ENCODE measurements at places on chromosomes 1 and 21. TPM values are rescaled to one million over a fixed set of nuclear protein-coding genes. Genes with fewer than 3 reads are reported as not detected.

PIK3R3 gene
- total RNA-seq, result 13.4 TPM

C1orf141 gene
- not detected for total RNA-seq

RHOU gene
- total RNA-seq, result 0.58 TPM

SEC16B gene
- 12.5 TPM for total RNA-seq

RGS8 gene
- not detected for total RNA-seq

CR1L gene
- not detected for total RNA-seq

C2CD4D gene
- not detected for total RNA-seq

PTPN7 gene
- total RNA-seq, result not detected

HPDL gene
- 0.23 TPM for total RNA-seq

RRP15 gene
- 8.2 TPM for total RNA-seq

SLC6A17 gene
- total RNA-seq, result 0.23 TPM

DNA sequence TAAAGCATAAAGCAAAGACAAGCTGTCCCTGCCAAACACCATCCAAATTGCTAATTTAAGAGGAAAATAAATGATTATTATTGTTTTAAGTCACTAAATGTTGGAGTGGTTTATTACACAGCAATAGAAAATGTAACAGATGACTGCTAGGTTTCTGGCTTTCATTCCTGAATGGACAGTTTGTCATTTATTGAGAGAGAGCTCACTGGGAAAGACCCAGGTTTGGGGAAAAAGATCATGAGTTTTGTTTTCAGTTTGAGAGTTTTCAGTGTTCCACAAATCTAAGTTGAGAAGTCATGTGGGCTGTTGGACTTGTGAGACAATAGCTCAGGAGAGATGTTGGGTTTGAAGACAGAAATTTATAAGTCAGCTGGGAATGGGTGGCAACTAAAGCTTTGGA, 5.4 kb downstream of the GPA33 start:
- no peak for DNase-seq

DNA sequence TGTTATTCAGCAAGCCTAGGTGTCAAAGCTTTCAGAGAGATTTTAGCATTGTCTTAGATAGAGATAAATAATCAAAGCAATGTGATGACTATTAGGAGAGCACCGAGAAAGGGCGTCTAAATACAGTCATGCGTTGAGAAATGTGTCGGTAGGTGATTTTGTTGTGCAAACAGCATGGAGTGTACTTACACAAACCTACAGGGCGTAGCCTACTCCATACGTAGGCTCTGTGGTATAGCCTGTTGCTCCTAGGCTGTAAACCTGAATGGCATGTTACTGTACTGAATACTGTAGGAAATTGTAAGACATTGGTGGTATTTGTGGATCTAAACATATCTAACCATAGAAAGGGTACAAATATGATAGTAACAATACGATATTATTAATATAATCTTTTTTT, 31.8 kb downstream of the KIF1B start:
- no peak for DNase-seq

- no peak for DNase-seq
These were observed 73.5 kb downstream of the CNST start for GRCh38 chr1:246639732-246640131.

DNA sequence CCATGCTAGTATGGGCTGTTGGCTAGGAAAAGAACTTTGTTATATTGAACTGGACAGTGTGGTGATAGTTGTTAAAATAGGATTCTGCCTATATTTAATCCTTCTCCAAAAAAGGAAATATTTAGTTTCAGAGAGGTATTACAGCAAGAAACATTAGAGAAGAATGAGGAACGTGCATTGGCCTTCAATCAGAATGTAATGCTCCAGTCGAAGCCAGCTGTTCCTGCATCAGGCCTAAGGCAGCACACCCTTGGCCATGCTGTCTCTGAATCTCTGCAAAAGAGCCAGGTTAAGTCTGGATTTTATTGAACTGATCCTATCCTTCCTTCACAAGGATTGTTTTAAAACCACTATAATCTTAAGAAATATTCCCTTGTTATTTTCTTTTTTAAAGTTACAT, 35.3 kb upstream of the RALGPS2 start:
- peak; percentile 41 for DNase-seq

DNA sequence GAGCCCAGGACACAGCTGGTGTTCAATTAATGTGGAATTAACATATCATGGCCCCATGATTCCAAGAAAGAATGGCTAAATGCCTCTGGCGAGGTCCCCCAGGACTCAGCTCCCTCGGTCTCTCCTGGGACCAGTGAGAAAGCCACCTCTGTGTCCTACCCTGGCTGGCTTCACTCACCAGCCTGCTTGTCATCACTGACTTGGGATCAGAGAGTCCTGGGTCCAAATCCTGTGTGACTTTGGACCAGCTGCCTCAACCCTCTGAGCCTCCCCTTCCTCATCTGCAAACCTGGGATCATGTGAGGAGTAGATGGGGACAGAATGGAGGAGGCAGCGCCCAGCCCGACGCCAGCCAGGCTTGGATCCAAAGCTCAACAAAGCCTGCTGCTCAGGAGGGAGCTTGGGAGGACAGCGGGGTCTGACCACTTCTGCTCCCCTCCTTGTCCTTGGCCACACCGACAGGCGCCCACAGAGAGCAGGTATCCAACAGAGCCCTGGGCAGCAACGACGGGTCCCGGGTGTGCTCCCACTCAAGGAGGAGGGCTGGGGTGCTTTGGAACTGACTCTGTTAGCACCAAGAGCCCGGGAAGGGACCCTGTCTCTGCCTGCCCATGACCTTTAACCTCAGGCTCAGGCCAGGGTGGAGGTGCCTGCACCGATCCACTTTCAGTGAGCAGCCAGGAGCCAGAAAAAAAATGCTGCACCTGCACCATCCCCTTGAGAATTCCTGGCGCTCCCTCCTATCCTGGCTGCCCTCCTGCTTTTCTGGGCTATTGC, 3.2 kb downstream of the SH2D5 start:
- DNase-seq, result no peak

DNA sequence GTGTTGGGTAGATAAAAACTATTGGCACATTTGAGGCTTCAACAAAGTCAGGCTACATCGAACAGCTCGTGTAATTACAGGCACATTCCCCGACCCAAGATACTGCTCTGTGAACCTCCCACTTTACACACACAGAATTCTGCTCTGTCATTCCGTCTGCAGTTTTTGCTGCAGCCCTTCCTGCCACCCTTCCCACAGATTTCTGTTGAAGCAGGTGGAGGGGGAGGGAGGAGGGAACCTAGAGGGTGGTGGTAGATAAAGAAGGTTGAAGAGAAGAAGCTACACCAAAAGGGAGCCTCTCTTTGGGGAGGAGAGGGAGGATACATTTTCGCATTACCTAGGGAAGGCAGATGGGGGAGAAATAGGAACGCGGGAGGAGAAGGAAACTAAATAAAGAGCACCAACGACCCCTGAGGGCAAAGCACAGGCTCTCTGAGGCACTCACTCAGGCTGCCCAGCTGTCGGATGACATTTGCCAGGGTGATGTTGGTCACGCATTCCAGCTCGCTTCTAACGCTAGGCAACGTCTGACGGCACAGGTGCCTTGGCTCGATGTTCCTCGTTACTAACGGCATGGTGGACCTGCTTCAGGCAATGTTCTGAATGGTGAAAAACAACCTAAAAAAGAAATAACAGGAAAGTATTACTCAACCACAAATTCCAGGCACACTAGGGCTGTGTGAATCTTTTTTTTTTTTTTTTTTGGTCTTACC, 36.0 kb downstream of the GPR3 start:
- DNase-seq, result peak; percentile 57

DNA sequence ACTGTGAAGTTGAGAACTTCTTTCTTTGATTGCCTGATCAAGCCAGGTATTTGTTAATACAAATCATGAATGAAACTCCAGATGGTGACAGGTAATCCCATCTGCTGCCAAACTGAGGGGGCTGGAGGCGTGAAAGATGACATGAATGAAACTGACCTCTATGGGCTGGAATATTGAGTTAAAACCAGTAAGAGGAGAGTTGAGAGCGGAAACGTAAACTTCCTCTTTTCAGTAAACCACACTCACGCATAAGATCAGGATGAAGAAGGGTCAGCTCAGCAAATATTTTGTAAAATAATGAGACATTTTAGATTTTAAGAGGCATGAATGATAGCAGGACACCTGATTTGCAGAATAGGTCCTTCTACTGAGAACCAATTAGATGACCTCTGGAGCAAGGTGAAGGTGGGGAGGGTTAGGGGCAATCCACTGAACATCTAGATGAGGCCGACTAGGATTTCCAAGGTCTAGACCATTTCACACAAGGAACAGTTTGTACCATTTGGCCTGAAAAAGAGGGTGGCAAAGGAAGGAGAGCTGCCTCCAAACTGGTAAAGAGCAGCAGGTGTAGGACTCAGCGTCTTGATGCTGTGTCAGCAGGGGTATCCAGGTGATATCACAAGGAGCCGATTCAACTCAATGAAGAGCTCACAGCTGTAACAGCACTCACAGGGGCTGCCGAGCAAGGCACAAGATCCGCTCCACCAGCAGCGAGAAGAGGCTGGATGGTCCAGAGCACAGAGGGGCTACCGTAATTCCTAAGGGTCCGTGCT, 132.6 kb downstream of the NTPCR start:
- DNase-seq, result no peak

DNA sequence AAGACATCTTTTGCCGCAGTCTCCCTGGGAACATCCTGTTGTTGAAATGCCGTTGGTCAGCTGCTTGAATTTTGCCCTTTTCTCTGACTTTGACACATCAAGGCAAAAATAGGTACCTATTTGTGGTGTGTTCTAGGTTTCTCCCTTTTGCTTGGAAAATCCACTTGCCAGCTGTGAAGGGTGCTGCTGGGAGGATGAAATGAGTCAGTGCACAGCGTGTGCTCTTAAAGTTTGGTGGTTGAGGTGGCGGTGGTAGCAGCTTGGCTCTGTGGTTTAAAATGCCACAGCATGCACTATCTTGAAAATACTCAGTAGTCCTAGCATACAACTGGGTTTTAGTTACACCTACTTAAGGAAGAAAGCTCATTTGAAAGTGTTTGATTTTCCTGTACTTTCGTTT, 183.8 kb downstream of the DHRS3 start:
- DNase-seq, result peak; percentile 92

- DNase-seq, result no peak
These were observed 543.0 kb upstream of the B3GALT2 start for GRCh38 chr1:193729429-193729828.

GRCh38 chr1:96710708-96711477, 10.7 kb upstream of the PTBP2 start:
- DNase-seq, result peak; percentile 59

DNA sequence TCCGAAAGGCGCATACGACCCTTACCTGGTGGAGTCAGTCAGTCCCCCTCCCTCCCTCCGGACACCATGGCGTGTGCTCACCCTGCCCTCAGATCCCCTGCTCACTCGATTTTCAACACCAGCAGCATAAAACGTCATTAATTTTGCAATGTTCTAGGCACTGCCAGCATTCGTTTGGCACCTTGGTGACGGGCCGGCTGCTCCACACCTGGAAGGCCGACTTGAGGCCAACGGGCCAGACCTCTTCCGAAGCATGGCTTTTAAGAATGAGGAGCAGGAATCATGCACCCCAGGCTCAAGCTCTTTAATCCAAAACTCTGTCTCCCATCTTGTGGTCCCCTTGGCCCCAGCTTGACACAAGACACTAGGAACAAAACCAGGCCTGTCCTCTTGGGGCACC, 33.1 kb downstream of the NPHP4 start:
- no peak for DNase-seq

DNA sequence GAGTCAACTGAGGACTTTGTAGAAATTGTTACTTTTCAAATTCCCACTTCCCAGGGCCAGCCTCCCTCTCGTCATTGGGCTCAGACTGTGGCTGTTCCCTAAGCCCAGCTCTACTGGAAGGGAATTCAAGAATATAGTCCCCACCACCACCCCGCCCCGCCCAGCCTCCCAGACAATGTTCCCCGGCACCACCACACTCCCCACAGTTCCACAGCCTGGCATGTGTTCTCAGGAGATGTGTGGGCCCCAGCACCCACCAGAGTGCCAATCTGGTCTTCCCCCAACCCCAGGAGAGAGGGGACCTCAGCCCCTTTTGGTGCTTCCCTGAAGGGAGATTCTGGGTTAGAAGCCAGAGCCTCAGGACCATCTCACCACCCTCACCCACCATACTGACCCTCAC, 120.1 kb downstream of the SYT2 start:
- DNase-seq, result no peak

DNA sequence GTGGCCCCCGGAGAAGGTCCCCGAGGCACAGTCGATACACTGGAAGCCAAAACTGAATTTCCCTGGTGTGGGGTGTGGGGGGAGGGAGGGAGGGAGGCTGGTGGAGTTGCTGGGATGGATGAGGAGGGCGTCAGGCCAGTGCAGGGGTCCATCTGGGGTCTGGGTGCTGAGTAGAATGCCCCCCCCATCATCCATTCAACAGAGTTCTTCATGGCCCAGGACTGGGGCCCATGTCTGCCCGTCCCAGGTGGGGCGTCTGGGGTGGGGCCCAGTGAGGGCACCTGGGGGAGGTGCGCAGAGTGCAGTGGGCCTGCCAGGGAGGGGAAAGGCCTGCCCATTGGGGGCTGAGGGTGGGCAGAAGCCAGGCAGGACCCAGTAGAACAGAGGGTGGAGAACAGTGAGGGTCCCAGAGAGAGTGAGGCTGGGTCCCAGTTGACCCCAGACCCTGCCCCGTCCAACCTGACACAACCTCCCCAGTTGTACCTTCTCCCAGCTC, 1.9 kb downstream of the TNFRSF18 start:
- DNase-seq, result no peak

GRCh38 chr1:51652599-51652998, 35.7 kb downstream of the OSBPL9 start:
- DNase-seq, result no peak

- peak; percentile 46 for DNase-seq
These were observed 28.8 kb upstream of the SLC19A1 start for GRCh38 chr21:45570826-45571601.

DNA sequence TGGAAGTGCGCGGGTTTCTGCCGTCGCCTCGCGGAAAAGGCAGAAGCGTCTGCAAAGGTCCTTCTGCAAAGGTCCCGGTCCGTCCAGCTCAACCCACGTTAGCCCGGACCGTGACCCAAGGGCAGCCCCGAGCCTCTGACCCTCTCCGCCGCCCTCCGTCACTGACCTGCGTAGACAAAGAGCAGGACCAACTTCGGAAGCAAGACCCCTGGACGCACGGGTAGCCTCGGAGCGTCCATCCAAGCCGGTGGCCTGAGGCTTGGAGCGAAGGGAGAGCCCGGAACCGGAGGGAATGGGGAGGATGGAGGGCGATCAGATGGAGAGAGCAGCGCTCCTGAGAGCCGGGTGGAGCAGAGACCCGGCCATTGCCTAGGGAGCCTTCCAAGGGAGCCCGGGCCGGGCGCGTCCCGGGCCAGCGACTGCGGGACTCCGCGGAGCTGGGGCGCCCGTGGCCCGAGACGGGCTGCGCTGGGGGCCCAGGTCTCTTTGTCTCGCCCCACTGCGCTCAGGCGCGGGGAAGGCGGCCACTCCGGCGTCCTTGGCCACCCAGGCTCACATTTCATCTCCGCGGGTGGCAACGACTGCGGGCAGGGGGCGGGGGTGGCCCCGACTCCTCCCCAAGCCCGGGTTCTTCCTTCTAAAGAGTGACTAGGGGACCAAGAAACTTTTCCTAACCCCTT, at the start of gene CYYR1:
Gene CYYR1 (minus strand): TSS at position 585 of the 680 bp plus-strand sequence. CDS start 346 bp downstream, at position 239.
- peak; percentile 10 for DNase-seq

All from LHCN-M2 (cell line).